ENCODE measurements at places on chromosomes 5 and 9. TPM values are rescaled to one million over a fixed set of nuclear protein-coding genes. Genes with fewer than 3 reads are reported as not detected.

The IL9 gene
- not detected for total RNA-seq

The SLC22A4 gene
- total RNA-seq: 3.4 TPM

The TNFSF8 gene
- 1.8 TPM for total RNA-seq

The TRAPPC13 gene
- total RNA-seq: 36.4 TPM

The OR1B1 gene
- total RNA-seq: not detected

The TXNDC8 gene
- total RNA-seq: not detected

The SKP2 gene
- 7.8 TPM for total RNA-seq

The NAIP gene
- 23.0 TPM for total RNA-seq

The AGGF1 gene
- 17.7 TPM for total RNA-seq

The VCAN gene
- total RNA-seq: 37.5 TPM

The TMEM232 gene
- total RNA-seq: 1.8 TPM

GRCh38 chr5:60604771-60605170 lies 95.2 kb downstream of the DEPDC1B start:
- DNase-seq: no peak

- DNase-seq: no peak
These were observed 16.4 kb downstream of the MAN2A1 start for GRCh38 chr5:109706095-109706494.

DNA sequence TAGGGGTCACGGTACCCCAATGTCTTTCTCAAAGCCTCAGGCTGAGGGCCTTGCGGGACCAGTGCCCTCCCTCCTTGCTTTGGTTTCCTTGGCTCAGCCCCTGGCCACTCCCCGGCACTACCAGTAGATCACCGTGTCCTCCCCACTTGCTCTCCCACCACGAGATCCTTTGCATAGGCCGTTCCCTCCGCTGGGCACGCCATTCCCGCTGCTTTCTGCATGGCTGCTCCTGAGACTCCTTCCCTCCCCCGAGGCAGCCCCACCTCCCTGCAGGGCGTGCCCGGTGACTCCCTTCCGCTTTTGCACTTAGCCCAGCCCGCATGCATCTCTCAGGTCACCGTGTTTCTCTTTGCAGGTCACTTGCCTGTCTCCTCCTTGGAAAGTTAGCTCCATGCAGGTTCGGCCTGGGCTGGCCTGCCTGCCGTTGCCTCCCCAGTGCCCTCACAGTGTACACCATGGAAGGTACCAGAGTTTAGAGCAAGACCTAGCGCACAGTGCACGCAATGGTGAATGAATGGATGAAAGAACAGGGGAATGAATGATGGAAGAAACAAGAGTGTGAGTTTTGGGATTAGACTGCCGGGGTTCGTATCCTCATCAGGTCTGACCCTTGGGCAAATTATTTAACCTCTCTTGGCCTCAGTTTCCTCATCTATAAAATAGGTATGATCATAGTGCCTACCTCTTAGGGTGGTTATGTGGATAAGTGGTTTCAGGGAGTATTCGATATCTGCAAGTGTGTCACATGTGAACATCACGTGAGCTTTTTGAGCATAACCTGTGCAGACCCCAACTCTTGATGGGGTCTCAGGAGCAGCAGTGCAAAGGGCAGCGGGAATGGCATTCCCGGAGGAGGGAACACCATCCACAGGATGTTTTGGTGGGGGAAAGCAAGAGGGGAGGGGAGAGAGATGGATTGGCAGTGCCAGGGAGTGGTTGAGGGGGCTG lies 214.3 kb downstream of the C9orf50 start:
- no peak for DNase-seq

DNA sequence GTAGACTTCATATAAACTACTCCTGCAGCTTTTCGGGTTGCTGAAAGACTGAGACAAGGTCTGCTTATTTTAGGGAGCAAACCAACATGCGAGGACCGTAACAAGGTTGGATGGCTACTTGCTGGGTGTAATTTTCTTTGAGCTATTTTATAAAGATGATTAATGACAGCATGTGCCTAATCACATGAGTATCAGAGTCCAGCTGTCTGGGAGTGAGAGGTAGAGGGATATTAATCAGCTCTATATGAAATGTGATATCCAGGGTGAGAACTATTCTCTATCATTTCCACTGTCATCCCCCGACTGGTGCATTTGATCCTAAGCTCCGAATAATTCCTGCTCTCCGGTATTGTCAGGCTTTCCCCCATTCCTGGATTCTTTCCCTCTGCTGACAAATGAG lies 193.8 kb upstream of the HMHB1 start:
- DNase-seq: no peak

GRCh38 chr9:32487981-32488380 lies 38.0 kb downstream of the RIGI start:
- DNase-seq: no peak

- peak; percentile 19 for DNase-seq
These were observed 30.4 kb downstream of the AMBP start for GRCh38 chr9:114047717-114048116.

GRCh38 chr5:133467826-133468463 lies 144.4 kb downstream of the FSTL4 start:
- DNase-seq: no peak

DNA sequence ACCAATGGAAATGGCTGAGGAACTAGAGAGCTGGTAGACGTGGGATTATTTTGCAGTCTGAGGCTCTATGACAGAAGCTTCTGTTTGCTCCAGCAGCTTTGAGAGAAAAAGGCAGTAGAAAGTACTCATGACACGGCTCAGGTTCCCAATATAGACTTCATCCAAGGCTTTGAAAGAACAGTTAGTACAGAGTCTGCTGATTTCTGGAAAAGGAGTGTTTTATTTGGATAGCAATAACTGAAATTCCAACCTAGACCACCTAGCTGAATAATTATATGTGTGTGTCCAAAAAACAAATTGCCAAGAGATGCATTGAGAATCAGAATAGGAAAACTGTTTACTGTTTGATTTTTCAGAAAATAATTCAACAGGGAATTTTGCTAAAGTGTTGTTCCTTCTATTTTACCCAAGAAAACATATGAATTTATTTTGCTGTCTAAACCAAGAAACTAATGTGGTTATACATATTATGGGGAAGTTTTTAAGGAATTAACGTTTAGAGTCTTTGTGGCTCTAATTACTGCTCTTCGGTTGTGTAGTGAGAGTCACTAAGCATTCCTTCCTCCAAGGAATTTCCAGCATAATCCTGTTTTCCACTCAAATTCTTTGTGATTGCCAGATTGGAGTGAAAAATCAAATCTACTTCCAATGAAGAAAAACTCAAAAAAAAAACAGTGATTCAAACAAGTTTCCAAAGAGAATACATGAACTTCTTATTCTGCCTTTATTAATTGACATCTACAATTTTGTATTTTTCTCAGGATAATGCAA lies 18.1 kb upstream of the MTX3 start:
- DNase-seq: no peak

DNA sequence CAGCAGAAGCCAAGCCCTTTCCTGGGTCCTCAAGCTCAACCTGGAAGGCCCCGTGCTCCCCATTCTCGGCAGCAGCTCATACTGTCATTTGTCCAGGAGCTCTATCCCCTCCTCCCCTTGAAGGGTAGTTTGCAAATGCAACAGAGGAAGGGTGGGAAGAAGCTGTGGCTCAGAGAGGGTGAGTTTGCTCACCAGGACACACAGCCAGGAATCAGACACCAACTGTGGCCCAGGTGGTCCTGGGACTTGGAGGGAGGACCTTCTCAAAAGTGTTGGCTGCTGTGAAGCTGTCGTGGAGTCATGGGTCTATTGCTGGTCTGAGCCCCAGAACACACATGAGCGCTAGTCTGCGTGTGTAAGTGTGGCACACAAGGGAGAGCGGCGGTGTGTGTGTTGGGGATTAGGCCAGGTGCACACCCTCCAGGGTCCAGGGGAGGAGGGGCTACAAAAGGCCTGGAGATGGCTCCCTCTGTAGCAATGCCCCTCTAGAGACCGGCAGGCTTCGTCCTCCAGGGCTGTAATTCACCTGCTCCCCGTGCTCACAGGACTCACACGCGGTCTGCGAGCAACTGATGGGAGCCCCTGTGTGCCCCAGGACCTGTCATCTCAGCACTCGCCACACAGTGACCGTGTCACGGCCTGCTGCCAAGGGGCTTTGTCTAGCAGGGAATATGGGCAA lies 8.2 kb upstream of the RPS14 start:
- DNase-seq: no peak

GRCh38 chr5:2752821-2753439 lies 1.5 kb upstream of the IRX2 start:
- DNase-seq: no peak

DNA sequence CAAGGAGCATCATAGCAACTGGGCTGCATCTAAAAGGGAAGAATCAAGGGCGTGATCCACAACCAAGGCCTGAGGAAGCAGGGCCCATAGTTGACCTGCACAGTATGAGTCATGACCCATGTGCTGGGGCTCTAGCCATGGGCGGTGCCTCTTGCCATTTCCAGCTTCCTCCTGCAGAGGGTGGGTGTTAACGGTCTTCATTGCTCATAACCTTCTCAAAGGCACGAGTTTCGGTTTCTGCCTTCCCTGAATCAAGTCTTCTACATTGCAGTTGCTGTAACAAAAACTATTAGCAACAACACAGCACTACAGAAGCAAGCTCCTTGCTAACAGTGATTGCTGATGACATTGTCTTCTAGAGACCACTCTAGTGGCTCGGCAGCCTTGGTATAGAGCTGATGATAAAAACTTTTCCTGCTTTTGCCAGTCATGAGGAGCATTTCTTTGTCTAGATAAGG lies 66.9 kb downstream of the CTSL start:
- DNase-seq: peak; percentile 90

DNA sequence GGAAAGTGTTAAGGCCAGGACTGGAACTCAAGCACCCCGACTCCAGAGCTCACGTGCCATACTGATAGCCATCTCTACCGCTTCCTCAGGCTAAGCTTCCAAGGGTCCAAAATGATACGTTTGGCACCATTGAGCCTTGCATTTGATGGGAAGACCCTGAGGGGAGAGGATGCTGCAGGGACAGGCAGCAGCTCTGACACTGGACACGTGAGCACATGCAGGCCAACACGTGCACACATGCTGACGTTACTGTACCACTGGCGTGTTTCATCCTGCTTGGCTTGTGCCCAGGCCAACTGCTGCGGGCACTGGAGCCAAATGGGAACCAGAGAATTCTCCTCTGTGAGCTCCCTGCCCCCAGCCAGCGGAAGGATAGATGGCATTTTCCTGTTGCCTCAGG lies 5.2 kb downstream of the FAT2 start:
- DNase-seq: no peak

DNA sequence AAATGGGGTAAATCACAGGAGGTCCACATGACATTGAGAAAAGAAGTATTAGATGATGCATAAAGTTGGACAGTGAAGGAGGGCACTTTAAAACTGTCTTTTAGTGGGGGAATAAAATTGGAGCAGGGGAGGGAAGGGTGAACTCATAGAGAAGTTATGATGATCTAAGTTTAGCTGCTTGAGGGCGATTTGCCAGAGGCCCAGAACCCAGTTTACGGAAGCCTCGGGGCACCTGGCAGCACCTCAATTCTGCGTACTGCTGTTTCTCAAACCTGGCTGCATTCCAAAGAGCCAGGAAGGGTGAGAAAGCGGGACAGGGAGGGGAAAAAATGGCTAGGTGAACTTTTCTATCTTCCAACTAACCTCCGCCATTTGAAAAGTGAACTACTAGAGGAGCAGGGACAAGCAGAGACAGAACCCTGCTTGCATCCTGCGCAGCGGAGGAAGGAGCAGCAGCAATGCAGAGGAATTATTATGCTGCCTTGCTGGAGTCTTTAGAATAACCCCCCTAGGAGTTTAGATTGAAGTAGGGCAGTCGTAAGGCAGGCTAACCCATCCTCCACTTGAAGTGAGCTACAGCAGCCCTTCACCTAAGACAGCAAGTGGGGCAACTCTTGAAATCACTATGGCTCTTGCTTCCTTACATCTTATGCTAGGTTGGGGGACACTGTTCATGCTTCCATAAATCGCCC lies 316.8 kb downstream of the BRINP1 start:
- DNase-seq: peak; percentile 71

GRCh38 chr5:12354686-12355085 lies 450.4 kb upstream of the CTNND2 start:
- DNase-seq: no peak

DNA sequence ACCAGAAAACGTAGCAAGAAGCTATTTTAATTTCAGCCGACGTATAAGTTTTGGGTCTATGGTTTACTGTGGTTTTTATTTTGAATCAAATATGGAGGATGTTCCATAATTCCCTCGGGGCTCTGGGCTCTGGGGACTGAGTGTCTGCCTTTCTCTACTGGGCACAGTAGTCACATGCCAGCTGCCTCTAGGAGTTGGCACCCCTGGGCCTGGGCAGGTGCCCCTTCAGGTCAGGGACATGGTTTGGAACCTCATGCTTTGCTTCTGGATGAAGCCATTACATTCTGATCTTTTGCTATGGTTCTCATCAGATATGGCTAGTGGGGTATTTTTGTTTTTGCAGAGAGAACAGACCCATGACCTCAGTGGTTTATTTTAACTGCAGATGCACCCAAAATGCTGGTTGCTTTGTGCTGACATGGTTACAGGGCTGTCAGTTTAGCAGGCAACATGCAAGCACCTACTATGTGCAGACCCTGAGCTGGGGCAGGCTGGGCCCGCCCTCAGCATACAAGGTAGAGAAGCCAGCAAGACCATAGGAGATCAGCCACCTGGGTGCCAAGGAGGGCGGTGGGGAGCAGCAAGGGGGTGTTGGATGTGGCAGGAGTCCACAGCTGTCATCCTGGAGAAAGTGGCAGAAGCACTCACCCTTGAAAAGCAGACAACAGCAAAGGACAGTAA lies 54.5 kb upstream of the PSD2 start:
- no peak for DNase-seq

DNA sequence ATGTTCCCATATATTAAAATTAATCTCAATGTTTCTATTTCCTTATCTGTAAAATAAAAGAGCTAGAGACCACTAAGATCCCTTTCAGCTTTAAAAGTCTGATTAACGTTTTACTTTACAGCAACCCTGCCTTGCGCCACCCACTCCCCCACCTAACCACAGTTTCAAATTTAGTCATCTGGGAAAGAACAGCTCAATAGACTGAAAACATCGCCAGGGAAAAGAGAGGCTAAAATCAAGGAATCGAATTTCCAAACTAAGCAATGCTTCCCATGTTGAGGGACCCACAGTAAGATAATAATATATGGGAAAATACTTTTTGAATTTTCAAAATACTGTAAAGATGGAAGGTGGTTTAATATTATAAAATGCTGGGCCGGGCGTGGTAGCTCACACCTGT lies 6.6 kb downstream of the SAXO1 start:
- DNase-seq: no peak

DNA sequence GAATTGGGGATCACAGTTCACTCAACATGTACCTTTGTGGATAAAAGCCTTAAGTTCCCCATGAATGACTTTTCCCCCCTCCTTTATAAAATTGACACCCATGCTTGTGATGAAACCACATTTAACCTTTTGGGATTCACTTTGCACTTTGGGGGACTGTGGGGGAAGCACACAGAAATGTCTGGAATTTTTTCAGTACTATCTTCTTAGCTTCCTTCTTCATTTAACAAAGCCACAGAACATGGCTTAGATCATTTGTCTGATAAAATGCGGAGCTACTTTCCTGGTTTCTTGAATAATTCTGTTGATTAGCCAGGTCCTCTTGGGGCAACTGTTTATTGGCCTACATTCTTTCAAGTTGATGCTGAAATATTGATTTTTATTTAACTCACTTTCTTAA lies 29.9 kb downstream of the TNFSF15 start:
- no peak for DNase-seq

Data from sigmoid colon (tissue), 7 donors.